HTR-8/SVneo (cell line): ENCODE measurements at places on chromosomes 6 and 20.
A peak's percentile ranks its signal among the peaks of the same experiment; 100 is the strongest.

GRCh38 chr20:33002087-33002808 lies 2.0 kb downstream of the SUN5 start:
- DNase-seq: no peak

DNA sequence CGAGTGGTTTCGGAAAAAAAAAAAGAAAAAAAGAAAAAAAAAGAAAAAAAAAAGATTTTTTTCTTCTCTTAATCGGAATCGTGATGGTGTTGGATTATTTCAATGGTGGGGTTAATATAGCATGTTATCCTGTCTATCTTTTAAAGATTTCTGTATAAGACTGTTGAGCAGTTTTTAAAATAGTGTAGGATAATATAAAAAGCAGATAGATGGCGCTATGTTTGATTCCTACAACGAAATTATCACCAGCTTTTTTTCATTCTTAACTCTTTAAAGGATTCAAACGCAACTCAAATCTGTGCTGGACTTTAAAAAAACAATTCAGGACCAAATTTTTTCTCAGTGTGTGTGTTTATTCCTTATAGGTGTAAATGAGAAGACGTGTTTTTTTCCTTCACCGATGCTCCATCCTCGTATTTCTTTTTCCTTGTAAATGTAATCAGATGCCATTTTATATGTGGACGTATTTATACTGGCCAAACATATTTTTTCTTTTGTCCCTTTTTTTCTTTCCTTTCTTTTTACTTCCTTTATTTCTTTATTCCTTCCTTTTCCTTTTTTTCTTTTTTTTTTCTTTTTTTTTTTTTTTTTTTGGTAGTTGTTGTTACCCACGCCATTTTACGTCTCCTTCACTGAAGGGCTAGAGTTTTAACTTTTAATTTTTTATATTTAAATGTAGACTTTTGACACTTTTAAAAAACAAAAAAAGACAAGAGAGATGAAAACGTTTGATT lies 3.6 kb downstream of the SOX4 start:
- no peak for DNase-seq

DNA sequence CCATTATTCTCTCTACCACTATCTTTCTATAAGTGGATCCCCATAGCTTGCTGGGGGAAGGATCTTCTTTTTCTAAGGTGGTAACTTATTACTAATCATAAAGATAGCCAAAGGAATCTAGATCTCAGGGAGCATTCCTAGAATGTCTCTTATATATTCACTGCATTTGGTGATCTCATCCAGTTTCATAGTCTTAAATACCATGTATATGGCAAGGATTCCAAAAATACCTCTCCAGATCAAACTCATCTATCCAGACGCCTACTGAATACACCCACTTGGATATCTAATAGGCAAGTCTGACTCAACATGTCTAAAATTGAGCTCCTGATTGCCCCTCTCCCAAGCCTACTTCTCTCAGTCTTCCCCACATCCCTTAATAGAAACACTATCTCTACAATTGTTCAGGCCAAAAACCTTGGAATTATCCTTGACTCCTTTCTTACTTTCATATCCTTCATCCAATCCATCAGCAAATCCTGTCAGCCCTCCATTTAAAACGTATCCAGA lies 264.4 kb downstream of the HACE1 start:
- no peak for DNase-seq

DNA sequence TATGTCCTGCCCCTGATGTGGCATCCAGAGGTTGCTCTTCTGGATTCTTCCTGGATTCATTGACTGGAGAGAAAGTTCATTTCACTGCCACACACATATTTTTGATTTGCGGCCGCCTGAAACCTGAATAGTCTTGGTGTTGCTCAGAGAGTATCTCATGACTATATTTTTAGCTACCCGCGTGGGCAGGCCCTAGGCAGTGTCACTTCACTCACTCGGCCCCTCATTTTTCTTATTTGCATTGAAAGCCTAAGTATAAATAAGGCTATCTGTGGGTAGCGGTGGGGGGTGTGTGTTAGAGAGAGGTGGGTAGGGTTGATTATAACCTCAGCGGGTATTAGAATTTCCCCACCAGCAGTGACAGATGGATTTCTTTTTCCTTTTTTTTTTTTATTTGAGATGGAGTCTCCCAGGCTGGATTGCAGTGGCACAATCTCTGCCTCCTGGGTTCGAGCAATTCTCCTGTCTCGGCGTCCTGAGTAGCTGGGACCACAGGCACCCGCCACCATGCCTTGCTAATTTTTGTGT lies 113.5 kb downstream of the JARID2 start:
- DNase-seq: no peak

DNA sequence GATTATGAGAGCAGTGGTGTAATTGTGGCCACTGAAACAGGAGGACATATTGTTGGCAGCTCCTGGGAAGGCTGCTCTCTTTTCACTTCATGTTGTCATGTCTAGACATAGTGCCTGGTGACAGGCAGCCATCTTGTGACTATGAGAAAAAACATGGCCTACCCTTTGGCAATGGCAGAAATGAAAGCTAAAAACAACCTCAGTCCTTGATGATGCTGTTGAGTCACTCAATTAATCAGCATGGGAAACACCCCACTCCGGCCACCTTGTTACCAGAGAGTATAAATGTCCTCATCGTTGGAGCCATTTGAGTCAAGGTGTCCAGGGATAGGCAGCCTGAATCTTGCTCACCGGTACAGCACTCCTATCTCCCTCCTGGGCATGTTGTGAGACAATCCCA lies 31.2 kb upstream of the HMGA1 start:
- no peak for DNase-seq

DNA sequence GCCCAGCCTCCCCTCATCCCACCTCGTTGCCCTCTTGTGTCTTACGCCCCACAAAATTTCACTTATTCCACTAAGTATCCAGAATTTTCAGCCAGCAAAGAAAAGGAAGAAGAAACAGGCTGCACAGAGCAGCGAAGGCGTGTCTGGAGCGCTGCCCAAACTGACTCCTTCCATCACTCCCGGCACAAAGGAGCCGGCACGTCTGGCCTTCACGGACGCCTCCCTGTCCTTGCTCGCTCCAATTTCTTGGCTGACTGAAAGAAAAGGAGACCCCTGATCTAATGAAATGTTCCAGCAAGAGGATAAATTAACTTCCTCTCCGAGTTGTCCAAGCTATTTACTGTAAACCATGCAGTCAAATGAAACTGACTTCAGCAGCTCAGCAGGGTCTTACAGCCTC lies 152.3 kb upstream of the CDH4 start:
- no peak for DNase-seq

DNA sequence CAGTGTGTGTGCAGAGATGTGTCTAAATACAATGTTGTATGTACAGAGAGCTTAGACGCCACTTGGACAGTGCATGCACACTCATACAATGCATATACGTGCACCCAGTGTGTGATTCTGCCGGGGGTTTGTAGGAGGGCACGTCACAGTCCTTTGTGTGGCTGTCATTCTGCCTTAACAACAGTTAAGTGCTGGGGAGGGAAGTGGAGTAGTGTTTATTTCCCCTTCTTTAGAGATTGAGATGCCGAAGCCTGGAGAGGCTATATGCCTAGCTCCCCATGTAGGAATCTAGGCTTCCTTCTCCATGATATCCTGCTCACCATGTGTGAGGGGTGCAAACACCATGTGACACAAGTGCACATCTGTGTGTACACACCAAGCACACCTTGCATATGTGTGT lies 38.2 kb downstream of the MDFI start:
- DNase-seq: no peak

- no peak for DNase-seq
Observed at GRCh38 chr20:47338131-47338628, 18.3 kb downstream of the ZMYND8 start.

DNA sequence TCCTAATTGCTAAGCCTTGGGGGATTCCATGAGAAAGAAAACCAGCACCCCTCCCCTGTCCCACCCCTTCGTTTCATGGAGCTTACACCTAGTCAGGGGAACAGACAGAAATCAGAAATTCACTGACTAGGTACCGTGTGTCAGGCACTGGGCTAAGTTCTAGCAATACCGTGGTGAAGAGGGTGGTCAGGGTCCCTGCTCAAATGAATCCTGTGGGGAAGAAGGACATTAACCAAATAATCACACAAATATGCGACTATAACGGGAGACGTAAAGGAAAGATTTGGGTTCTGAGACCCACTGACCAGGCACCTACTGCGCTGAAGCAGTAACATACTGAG lies 65.1 kb upstream of the TOP1 start:
- DNase-seq: no peak

GRCh38 chr20:50876816-50877215 lies 54.4 kb downstream of the ADNP start:
- no peak for DNase-seq

GRCh38 chr6:41939176-41939847 lies 2.3 kb downstream of the CCND3 start:
- no peak for DNase-seq

DNA sequence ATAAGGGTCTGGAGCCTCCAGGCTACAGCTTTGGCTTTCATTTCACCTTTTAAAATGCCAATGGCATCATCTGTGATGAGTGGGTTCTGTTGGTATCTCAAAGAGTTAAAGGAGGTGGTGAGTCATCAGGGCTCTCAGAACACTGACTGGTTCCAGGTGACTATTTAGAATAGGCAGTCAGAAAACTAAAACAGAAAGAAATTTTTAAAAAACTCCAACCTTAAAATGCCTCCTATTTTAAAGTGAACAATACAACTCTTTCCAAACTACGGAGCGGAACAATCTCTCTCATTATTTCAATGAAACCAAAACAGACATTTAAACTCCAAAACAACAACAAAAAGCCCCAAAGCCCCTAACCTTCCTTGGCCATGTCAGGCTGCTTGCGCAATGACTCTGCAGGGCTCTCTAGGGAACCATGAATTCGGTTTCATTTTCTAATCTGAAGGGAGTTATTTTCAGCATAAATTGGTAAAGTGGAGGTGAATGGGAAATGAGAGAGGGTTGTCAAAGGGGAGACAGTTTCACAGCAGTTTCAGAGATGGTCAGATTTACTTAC lies 194.9 kb downstream of the KIF6 start:
- no peak for DNase-seq

DNA sequence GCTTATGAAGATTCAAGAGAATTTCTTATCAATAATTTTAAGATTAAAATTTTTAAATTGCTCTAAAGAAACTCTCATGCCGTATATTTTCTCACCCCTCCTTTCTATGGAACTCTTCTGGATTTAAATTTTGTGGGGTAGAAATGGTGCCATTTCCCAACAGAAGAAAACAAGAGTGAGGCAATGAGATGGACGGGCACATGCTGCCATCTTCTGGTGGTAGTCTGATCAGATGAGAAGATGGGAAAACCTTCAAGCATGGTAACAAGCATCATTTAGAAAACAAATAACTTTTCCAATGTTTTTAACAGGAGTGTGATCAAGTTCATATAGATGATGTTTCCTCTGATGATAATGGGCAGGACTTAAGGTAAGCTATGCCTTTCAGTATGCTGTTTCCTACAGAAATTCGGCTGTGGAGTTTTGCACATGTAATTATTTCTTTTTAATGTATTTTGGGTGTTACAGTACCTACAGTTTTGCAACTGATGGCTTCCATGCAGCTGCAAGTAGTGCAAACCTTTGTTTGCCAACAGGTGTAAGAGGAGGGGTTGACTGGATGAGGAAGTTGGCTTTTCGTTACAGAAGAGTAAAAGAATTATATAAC lies 271.4 kb downstream of the EYA4 start:
- peak; percentile 14 for DNase-seq

GRCh38 chr6:111720931-111721496 lies 115.3 kb upstream of the TRAF3IP2 start:
- DNase-seq: no peak

- no peak for DNase-seq
Observed at GRCh38 chr20:57384953-57385761, 6.0 kb upstream of the RBM38 start.

DNA sequence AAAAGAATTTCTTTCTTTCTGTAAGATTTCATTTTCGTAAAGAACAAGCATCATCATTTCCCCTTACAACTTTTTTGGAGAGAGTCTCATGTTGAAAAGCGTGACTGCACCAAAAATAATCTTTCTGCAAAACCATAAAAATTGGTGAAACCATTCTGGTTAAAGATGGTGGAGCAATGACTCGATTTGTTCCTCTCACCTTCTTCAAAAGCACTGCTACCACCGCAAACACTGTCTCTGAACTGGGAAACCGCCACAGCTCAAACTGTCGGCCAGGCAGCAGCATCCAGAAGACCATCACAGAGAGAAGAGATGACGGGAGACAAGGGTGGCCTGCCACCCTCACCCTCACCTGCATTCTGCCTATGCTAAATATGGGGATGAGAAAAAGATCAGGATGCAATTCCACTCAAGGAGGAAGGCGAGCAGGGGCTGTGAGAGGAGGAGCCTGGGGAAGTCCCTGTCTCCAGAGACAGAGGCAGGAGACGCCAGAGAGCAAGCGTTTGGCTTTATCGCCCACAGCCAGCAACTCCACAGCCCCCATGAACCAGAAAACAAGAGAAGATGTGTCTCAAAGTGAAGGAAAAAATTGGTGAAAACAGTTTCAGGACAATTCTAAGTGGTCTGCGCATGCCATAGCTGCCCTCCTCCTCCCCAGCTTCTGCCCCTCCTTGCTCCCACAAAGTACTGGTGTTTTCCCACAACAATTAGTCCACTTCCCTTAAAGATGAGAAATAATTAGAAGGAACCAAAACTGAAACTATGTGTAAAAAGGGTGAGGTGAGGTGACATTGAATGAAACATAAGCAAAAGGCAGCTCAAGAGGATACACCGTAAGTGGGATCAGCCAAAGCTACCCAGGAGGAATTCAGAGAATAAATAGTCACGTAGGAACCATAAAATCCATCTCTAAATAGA lies 255.5 kb downstream of the KIF16B start:
- DNase-seq: no peak

GRCh38 chr6:31356216-31356945 lies 598 bp downstream of the HLA-B start:
- no peak for DNase-seq

- DNase-seq: no peak
Observed at GRCh38 chr6:170367241-170367640, 60.7 kb downstream of the FAM120B start.

GRCh38 chr6:5707281-5708045 lies 299.3 kb downstream of the NRN1 start:
- DNase-seq: no peak

GRCh38 chr20:59708326-59708725 lies 104.0 kb downstream of the PHACTR3 start:
- DNase-seq: no peak

GRCh38 chr6:156511051-156511450 lies 266.1 kb upstream of the ARID1B start:
- DNase-seq: no peak

GRCh38 chr6:130946076-130946475 lies 117.0 kb downstream of the EPB41L2 start:
- no peak for DNase-seq

- DNase-seq: no peak
Observed at GRCh38 chr6:157596461-157596860, 215.5 kb downstream of the ZDHHC14 start.

GRCh38 chr6:34093854-34094430 lies 51.9 kb downstream of the GRM4 start:
- DNase-seq: no peak

GRCh38 chr6:3314176-3314575 lies 55.4 kb downstream of the PSMG4 start:
- no peak for DNase-seq

- DNase-seq: no peak
Observed at GRCh38 chr6:25122622-25123237, 156.4 kb upstream of the CARMIL1 start.

- DNase-seq: no peak
Observed at GRCh38 chr6:131828951-131829350, 21.1 kb downstream of the ENPP1 start.
